ENCODE measurements at places on chromosomes 13 and 19. TPM values are rescaled to one million over a fixed set of nuclear protein-coding genes. Genes with fewer than 3 reads are reported as not detected.

- no peak overlapping the region for H3K4me3 ChIP-seq
- DNase-seq: no peak
- no peak overlapping the region for H3K27ac ChIP-seq
- H3K4me1 ChIP-seq: peaks cover 8% of the 10 kb centered on the region
Observed at GRCh38 chr13:62489731-62490130, 1074.1 kb upstream of the PCDH20 start.

- no peak overlapping the region for H3K27ac ChIP-seq
- peaks cover 20% of the 10 kb centered on the region for H3K4me1 ChIP-seq
- H3K4me3 ChIP-seq: peak overlapping the region; percentile 26
- no peak for DNase-seq
- H3K27me3 ChIP-seq: peaks cover 26% of the 10 kb centered on the region
Observed at GRCh38 chr19:55390461-55390880, 4.7 kb downstream of the RPL28 start.

Gene TMPRSS9
- total RNA-seq: not detected

Gene TLE6
- 0.59 TPM for total RNA-seq

GRCh38 chr13:29654384-29654783, 58.9 kb upstream of the SLC7A1 start:
- no peak overlapping the region for H3K4me3 ChIP-seq
- H3K27ac ChIP-seq: no peak overlapping the region
- no peak for DNase-seq

- no peak for DNase-seq
- peaks cover 7% of the 10 kb centered on the region for H3K27me3 ChIP-seq
- H3K27ac ChIP-seq: no peak overlapping the region
Observed at GRCh38 chr19:6778386-6778785, 5.9 kb downstream of the VAV1 start.

All from endothelial cell (in vitro differentiated cells).